ENCODE measurements at places on chromosomes 7 and 10.

DNA sequence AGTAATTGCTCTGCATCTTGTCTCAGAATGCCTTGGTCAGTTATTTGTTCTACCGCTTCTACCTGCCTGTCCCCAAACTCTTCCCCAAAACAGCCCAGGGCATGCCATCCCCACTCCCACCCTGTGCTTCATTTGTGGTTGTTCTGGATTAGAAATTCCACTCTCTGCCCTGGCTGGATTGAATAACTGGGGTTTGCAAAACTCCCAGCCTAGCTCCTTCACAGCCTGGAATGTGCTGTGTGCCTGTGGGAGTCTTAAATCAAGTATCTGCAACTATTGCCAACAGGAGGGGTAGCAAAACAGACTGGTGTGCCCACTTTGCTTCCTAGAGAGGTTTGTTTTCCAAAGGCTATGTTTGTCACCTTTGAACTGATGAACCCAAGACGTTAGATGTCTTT lies 24.2 kb downstream of the TSPAN15 start:
- DNase-seq = no peak

- DNase-seq = peak; percentile 63
These were observed 21.6 kb upstream of the WASL start for GRCh38 chr7:123770378-123770777.

- DNase-seq = no peak
These were observed 127.1 kb upstream of the SVIL start for GRCh38 chr10:29761916-29762315.

DNA sequence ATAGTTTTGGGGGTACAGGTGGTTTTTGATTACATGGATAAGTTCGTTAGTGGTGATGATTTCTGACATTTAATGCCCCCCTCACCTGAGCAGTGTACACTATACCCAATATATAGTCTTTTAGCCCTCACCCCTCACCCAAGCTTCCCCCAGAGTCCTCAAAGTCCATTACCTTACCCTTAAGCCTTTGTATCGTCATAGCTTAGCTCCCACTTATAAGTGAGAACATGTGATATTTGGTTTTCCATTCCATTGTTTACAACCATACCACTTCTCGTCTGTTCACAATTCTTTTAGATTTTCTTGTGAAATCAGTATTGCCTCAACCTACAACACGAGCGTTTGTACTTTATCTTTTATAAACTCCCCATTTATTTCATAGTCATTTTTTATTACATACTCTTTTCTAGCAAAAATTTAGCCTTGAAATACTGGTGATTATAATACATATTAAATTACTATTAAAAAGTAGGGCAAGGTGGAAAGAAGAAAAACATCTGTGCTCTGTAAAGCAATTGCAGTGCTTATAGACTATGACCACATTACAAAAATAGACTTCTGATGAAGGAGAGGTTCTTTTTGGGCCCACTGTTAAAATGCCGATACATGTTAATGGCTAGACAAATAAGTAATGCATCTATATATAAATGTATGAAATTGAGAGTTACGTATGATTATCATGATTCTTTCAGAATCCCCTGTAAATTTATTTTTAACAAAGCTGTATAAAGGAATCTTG lies 164.8 kb downstream of the THSD7A start:
- no peak for DNase-seq

GRCh38 chr7:139078399-139078798 lies 31.1 kb downstream of the ZC3HAV1 start:
- DNase-seq = no peak

GRCh38 chr10:77381750-77382149 lies 255.9 kb downstream of the KCNMA1 start:
- no peak for DNase-seq

GRCh38 chr7:98826811-98827231 lies 43.0 kb downstream of the TMEM130 start:
- no peak for DNase-seq

GRCh38 chr7:103752995-103753394 lies 236.5 kb downstream of the RELN start:
- no peak for DNase-seq

GRCh38 chr10:31172925-31173324 lies 141.3 kb upstream of the ZNF438 start:
- DNase-seq = no peak

- no peak for DNase-seq
These were observed 283.1 kb downstream of the DNAJB6 start for GRCh38 chr7:157619753-157620525.

DNA sequence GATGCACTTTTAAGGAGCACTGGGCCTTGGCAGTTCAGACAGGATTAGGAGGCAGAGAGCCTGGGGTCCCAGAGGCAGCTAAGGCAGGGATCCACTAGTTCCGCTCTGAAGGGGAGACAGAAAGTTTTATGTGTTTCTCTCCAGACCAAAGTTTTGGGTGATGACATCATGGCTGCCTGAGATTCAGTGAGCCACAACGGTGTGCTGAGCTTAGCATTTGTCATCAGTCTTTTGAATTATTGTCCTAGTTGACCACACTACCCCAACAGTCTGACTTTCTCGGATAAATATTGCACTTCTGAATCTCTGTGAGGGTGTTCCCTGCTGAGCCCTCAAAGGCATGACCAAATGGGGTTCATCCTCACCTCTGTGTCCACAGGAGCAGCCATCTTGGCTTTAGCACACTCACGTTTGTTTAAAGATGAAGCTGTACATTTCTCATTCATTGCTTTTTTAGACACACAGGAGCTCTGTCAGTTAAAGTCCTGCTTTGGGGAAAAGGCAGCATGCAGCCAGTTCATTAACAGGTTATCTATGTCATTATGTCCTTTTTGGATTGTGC lies 297.7 kb upstream of the LRGUK start:
- DNase-seq = no peak

GRCh38 chr7:105027176-105027853 lies 13.3 kb downstream of the KMT2E start:
- DNase-seq = no peak

DNA sequence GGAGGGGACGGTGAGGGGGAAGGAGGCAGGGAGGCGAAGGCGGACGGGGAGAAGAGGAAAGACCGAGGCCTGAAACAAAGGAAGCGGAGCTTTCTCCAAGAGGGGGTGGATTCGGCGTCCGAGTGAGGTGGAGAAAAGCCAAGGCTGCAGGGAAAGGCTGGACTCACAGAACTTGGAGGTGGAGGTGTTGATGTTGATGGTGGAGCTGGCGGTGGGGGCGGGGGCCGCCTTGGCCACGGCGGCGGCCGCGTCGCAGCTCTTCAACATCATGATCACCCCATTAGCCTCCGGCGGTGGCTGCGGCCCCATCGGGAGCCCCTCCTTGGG lies 578 bp downstream of the CACUL1 start:
- DNase-seq = peak; percentile 55

DNA sequence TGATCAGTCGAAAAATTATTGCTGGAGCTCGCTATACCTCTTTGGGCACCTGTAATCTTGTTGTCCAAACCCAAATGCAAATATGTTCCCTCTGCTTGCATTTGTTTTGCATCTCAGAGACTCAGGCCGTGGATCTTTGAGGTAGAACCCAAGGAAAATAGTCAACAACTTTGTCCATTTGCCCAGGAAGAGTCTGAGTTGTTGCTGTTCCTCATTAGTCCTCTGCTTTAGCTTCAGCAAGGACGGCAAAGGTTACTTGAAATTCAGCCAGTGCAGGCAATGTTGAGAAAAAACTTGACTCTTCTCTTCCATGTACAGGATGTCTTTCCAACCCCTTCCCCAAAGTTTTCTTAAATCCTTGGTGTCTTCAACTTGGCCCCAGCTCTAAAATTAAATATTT lies 45.8 kb downstream of the PDK4 start:
- no peak for DNase-seq

- no peak for DNase-seq
These were observed 298.2 kb downstream of the CCSER2 start for GRCh38 chr10:84626397-84627087.

GRCh38 chr10:66008221-66008620 lies 917.6 kb upstream of the LRRTM3 start:
- no peak for DNase-seq

DNA sequence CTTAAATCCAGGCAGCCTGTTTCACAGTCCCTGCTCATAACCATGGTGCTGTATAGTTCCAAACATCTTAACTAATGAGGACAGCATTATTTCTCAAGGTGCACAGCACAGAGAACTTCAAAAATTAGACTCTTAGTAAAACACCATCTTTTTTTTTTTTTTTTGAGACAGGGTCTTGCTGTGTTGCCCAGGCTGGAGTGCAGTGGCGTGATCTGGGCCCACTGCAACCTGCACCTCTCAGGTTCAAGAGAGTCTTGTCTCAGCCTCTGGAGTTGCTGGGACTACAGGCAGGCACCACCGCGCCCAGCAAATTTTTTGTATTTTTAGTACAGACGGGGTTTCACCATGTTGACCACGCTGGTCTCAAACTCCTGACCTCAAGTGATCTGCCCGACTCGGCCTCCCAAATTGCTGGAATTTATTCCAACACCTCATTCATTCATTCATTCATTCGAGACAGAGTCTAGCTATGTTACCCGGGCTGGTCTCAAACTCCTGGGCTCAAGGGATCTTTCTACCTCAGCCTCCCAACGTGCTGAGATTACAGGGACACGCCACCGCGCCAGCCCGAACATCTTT lies 507 bp upstream of the TMEM254 start:
- DNase-seq = no peak

DNA sequence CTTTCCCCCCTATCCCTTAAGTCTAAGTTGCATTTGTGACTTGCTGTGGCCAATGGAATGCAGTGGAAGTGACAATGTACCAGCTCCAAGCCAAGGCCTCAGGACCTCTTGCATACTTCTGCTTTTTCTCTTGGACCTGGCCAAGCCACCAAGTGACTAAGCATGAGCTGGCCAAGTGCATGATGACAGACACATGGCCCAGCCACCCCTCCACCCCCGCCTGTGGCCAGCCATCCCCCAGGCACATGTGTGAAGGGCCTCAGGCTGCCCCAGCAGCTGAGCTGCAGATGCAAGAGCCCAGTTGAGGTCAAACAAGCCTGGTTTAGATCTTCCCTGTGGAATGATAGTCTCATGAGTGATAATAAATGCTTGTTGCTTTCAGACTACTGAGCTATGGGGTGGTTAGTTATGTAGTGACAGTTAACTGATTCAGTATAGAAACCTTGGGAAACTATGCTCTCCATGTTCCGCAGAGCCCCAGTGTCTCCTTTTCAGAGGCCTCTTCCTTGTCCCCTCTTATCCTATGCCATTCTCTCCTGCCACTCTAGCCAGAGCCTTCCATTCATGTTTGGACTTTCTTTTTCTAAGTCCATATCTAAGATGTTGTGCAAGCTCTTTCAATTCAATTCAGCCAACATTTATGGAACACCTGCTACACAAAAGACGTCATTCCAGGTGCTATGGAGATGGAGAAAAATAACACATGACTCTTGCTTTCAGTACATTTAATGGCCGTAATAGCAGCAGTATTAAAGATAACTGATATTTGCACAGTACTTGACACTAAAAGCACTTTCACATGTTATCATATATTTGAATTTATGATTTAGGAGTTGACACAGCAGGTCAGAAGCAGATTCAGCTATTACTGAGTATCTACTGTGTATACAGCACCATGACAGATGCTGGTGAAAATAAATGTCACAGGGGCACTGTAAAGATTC lies 55.5 kb upstream of the LOXL4 start:
- DNase-seq = no peak

DNA sequence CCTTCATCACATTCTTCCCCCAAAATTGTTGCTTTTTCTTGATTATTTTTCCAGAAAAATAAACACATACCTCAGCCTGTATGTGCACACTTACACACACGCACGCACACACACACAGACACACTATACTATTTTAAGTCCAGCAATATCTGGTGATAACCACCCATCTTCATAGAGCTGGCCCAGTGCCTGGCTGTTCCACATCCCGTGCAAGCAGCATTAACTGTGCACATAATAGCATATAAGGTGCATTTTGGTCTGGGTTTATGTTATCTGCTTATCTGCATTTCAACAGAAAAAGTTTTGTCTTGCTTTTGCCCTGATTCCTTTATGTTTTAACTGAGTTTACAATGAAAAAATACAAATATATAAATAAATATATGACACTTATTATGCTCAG lies 143.1 kb upstream of the KLF6 start:
- no peak for DNase-seq

- no peak for DNase-seq
These were observed 247.7 kb downstream of the AHR start for GRCh38 chr7:17546189-17546588.

- no peak for DNase-seq
These were observed 243.5 kb upstream of the ZNF32 start for GRCh38 chr10:43892062-43892770.

GRCh38 chr7:24836084-24836483 lies 78.8 kb upstream of the GSDME start:
- peak; percentile 37 for DNase-seq

DNA sequence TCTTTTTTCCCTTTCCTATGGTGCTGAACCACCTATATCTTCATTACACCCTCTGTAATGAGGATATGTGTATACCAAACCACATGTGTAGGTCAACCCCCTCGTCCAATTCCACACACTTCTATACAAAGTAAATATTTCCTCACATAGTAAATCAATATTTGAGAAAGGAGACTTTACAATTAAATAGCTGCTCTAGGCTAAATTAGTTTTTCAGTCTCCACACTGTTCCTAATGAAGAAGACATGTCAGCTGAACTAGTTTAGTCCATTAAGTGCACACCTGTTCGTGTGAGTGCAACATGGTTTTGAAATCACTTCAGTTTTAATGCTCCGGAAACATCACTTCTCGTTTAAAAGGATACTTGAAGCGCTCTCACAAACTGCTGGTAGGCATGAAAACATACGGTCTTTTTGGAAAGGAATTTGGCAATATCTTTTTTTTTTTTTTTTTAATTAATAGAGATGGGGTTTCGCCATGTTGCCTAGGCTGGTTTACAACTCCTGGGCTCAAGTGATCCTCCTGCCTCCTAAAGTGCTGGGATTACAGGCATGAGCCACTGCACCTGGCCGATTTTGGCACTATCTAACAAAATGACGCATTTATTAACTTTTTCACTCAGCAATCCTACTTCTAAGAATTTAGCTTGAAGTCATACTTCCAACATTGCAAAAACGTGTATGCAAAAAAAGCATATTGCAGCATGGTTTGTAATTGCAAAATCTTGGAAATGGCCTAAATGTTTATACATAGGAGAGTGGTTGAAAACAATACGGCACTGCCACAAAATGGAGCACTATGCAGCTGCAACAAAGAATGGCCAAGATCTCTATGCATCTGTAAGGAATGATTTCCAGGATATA lies 2.1 kb upstream of the XRCC2 start:
- no peak for DNase-seq

GRCh38 chr10:43872644-43873043 lies 224.0 kb upstream of the ZNF32 start:
- no peak for DNase-seq

DNA sequence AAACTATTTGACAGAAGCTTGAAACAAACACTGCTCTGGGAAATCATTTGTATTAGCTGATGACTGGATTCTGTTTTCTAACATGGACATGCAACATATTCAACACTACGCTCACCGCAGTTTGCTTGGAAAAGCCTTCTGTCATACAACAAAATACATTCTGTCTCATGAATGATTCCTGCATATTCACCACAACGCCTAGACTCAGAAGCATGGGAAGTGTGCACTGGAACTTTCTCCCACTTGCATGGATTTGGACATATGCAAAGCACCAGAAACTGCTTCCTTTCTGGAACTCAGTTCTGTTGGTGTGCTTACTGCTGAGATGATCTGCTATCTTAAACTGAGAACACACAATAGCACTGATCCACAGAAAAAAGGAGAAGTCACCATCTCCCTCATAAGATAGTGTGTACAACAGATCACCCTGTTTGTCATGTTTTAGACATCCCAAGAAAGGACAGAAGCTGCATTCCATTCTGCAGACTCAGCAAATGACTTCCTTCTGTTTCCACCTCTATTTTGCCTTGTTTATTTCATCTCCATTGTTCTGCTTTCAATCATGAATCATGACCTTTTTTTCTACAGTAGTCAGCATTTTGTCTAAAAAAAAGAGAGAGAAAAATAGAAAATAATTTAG lies 115.8 kb downstream of the HTR7 start:
- no peak for DNase-seq
